ENCODE measurements at places on chromosomes 4 and X.

DNA sequence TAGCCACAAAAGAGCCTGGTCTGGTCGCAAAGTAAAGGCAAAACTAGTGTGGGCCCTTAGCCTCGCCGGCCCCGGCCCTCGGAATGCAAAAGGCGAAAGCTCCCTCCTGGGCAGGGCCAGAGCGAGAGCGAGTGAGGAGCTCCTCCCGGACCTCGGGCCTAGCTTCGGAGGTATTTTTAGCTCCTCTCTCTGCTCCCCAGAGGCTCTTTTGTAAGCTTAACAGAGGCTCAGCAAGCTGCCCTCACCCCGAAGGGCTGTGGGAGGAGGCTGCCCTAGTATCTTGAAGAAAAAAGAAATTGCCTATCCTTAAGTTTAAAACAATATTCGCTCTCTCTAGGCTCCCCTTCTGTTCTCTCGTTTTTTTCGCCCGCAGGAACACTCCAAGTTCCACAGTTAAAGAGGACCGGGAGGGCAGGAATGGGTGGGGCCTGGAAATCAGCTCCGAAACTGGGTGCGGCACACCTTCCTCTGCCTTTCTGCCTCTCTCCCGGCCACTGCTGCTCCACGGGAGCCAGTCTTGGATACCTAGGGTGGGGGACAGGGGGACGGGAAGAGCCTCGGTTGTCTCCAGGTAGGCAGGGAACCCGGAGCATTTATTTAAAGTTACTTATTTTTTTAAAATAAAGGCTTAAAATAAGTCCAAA is 12.1 kb downstream of the HAND2 start:
- no peak for DNase-seq

GRCh38 chr4:68592673-68593072 is 16.6 kb upstream of the UGT2B17 start:
- DNase-seq: no peak

DNA sequence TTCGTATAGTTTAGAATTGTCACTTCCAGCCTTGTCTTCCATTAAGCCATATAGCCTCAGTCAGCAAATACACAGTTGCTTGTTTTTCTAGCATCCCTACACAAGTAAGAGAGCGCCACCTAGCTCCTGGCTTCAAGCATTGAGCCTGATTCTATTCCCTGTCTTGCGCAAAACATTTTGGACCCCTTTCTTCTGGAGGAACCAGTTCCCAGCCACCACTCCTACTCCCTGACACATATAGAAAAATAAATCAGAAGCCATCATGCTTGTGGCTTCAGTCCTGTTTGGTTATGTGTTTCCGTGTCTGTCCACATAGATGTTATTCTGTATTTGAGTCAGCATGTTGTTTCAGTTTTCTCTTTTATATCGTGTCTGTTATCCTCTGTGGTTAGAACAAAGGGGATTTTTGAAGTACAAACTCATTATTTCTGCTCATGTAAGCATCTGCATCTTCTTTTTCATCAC is 59.9 kb downstream of the GK start:
- DNase-seq: no peak

DNA sequence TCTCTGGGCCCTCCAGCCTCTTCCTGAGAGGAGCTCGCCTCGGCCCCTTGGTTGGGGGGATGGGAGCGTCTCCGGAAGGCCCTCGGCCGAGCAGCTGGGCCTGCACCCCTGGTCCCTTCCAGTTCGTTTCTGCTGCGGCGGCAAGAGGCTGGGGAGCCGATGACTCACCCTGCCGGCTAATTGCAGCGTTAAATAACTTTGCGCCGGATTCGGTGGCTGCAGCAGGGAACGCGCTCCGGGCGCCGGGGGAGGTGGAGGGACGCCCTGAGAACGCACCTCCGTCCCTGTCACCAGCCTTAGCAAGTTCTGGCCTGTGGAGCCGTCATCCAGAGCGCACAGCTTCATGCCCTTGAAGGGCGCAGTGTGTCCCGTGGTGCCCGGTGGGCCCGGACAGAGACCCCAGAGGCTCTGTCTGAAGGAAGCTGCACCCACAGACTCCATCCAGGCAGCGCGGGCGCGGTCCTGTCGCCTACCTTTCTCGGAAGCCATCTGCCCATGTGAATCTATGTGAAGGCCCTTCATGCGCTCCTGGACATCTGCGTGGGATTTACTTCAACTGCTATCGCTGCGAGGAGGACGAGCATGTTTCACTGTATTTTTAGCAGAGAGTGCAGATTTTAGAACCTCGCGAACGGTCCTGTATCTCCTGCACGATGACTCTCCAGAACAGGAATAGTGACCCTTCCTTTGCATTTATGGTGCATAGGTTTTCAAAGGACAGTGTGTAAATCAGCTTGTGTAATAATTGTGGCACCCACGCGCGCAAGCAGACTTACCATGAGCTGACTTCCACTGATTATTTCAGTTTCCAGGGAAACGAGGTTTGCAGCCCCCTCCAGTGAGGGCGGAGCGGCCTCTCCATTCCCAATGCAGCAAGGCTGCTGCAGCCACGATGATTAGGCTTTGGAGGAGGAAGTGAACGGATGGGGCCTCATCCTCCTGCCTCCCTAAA is 1.7 kb upstream of the TMEM271 start:
- DNase-seq: no peak

- peak; percentile 1 for DNase-seq
Measured at GRCh38 chrX:47311932-47312774, 58.2 kb upstream of the ZNF157 start.

DNA sequence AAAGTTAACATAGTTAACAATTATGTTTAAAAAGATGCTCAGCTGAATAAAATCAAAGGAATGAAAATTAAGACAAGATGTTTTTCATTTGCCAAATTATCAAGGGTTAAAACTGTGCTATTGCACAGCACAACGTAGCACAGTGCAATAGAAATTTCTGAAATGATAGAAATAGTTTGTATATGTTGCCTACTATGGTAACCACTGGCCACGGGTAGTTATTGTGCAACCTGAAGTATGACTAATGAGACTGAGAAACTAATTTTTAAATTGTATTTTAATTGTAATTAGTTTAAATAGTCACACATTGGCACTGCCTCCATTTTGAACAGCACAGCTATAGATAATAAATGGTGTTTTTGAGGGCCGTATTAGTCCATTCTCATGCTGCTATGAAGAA is 343.1 kb upstream of the FAM241A start:
- DNase-seq: no peak

- DNase-seq: no peak
Measured at GRCh38 chrX:38669428-38669827, 108.1 kb downstream of the TSPAN7 start.

GRCh38 chr4:10090467-10091250 is 25.9 kb downstream of the WDR1 start:
- DNase-seq: no peak

DNA sequence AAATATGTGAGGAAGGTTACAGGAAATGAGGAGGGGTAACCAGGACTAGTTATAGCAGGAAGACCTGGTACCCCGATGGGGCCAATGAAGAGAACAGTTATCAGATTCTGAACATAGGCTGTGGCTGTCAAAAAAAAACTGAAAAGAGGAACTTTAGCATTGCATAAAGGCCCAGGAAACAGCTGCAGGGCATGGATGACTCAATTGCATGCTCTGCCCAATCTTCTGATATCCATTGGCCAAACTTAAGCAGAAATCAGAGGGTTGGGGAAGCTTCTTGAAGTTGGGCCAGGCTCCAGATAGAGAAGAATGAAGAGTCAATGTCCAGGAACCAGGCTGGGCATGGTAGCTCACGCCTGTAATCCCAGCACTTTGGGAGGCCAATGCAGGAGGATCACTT is 1222.4 kb upstream of the PRKX start:
- DNase-seq: no peak

- DNase-seq: no peak
Measured at GRCh38 chrX:13658602-13659001, 5.7 kb downstream of the TCEANC start.

- no peak for DNase-seq
Measured at GRCh38 chrX:111151764-111152163, 55.8 kb downstream of the PAK3 start.

GRCh38 chrX:46912603-46913491 is 626 bp downstream of the JADE3 start:
- no peak for DNase-seq

DNA sequence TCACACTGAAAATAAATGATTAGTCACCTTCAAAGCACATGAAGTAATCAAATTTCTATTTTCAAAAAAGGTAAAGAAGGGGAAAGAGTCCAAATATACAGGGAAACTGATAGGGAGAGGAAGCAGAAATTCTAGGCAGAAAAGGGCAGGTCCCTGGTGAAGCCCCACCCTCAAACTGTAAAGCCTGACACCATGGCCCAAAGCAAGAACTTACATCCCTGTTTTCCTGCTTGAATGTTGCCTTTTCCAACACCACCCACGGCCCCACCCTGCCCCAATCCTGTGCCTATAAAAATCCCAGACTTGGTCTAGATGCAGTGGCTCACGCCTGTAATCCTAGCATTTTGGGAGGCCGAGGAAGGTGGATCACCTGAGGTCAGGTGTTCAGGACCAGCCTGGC is 361.8 kb downstream of the PPP3CA start:
- no peak for DNase-seq

DNA sequence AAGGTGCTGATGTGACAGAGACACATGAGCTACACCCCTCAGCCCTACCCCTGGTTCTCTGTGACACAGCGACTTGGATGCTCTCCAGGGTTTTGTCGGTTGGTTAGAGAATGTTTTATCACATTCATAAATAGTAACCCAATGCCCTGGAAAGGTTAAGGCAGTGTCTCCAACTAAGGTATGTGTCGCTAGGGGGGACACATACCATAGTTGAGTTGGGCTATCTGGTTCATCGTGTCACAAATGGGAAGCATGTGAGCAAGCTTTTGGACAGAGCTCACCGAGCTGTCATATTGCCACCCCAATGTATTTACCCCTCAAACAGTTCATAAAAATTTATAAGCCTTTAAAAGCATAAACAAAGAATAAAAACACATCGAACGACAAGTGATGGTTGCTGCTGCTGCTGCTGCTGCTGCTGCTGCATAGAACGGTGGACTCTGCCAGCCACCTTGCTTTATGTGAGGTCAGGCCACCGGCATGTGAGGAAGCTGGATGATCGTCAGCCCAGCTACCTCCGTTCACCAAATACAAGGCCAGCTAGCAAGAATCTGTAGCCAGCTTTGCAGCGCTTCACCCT is 55.9 kb downstream of the STOX2 start:
- DNase-seq: no peak

DNA sequence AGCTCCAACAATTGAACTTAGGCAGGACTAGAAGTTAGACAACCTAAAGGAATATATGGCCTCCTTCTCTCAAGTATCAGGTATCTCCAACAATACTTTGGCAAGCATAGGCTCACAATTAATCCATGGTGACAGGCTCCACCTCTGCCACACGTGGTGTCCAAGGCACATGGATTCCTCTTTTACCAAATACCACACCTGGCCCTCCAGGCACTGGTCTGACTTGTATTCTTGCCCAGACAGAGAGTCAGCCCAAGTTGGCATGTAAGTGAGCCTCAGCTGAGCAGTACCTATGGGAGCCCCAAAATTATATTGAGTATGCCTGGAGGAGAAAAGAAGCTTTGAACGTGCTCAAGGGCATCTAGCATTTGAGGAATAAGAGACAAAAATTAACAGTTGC is 19.6 kb downstream of the SRPX2 start:
- no peak for DNase-seq

- no peak for DNase-seq
Measured at GRCh38 chrX:38571058-38571457, 9.7 kb downstream of the TSPAN7 start.

GRCh38 chr4:140126261-140126660 is 27.7 kb downstream of the MAML3 start:
- no peak for DNase-seq

GRCh38 chrX:123964156-123964834 is 2.8 kb downstream of the STAG2 start:
- DNase-seq: no peak

DNA sequence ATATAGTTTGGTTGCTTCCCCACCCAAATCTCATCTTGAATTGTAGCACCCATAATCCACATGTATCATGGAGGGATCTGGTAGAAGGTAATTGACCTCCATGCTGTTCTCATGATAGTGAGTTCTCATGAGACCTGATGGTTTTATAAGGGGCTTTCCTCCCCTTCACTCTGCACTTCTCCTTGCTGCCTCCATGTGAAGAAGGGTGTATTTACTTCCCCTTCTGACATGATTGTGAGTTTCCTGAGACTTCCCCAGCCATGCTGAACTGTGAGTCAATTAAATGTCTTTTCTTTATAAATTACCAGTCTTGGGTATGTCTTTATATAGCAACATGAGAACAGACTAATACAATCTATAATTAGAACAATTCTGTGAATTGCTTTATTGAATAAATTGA is 11.9 kb upstream of the DCAF4L1 start:
- DNase-seq: no peak

DNA sequence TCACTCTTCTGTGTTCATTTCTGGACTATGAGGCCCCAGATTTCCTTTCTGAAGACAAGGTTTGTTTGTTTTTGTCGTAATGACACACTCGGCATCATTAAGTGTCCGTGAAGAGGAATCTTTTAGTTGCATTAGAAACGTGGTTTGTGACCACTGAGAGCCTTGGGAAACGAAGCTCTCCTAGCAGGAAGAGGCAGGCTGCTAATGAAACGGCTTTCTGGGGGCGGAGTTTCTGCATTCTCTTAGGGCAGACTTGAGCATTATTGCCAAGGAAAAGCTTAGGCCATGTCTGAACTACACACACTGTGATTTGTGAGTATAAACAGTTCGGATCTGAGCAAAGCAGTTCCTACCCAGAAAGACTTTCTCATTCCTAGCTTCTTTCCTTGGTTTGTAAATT is 64.0 kb downstream of the SOX3 start:
- DNase-seq: no peak

- DNase-seq: no peak
Measured at GRCh38 chr4:15343000-15343399, 84.8 kb upstream of the C1QTNF7 start.

DNA sequence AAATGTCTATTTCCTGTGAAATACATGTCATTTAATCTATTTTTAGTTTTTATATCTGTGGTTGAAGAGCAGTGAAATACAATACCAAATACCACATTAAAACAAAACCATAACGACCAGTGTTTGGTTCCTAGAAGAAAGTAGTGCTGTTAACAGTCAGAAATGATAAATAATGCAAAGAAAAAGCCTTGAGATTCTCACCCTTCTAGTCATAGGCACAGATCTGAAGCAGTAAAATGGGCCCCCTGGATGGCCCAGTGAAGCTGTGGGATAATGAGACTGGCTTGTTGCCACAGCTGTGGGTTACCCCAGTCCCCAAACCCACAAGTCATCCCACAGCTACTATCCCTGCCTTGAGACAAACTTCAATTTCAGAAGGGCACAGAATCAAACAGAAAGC is 137.3 kb upstream of the RPL34 start:
- DNase-seq: no peak

DNA sequence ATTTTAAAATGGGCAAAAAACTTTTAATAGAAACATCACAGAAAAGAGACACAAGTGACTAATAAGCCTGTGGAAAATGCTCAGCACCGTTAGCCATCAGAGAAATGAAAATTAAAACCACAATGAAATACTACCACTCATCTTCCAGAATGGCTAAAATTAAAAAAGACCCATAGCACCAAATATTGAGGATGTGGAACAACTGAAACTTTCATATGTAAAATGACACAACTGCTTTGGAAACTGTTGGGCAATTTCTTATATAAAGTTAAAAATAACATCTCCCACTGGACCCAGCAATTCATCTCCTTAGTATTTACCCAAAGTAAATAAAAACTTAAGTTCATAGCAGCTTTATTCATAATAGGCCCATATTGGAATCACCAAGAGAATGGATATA is 94.2 kb downstream of the TENM3 start:
- DNase-seq: no peak

Data from stimulated activated CD4-positive, alpha-beta T cell treated with anti-CD3 and anti-CD28 coated beads, Interleukin-1b, Interleukin-23, amount 100 ng/mL, for 1 hour (primary cell).